ENCODE measurements at places on chromosomes 3 and 15.
A peak's percentile ranks its signal among the peaks of the same experiment; 100 is the strongest.

GRCh38 chr3:43319376-43319775 lies 33.0 kb downstream of the SNRK start:
- no peak for DNase-seq

DNA sequence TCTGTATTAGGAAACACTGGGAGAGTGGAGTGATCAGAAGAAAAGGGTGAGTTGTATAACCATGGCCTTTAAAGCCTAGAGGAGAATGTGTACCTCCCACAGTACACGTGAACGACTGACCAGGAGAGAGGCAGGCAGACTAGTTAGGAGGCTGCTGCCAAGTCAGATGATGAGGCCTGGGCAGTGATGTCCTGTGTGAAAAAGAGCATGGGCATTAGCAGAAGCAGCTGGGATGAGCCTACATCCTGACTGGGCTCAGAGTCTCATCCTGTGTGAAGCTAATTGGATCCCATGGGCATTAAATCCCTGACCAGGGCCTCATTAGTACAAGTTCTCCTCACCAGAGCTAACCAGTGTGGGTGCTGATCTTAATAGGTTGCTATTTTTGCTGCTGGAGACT lies 89.1 kb upstream of the SLC2A2 start:
- DNase-seq: no peak

GRCh38 chr3:33575311-33575710 lies 135.1 kb upstream of the UBP1 start:
- no peak for DNase-seq

DNA sequence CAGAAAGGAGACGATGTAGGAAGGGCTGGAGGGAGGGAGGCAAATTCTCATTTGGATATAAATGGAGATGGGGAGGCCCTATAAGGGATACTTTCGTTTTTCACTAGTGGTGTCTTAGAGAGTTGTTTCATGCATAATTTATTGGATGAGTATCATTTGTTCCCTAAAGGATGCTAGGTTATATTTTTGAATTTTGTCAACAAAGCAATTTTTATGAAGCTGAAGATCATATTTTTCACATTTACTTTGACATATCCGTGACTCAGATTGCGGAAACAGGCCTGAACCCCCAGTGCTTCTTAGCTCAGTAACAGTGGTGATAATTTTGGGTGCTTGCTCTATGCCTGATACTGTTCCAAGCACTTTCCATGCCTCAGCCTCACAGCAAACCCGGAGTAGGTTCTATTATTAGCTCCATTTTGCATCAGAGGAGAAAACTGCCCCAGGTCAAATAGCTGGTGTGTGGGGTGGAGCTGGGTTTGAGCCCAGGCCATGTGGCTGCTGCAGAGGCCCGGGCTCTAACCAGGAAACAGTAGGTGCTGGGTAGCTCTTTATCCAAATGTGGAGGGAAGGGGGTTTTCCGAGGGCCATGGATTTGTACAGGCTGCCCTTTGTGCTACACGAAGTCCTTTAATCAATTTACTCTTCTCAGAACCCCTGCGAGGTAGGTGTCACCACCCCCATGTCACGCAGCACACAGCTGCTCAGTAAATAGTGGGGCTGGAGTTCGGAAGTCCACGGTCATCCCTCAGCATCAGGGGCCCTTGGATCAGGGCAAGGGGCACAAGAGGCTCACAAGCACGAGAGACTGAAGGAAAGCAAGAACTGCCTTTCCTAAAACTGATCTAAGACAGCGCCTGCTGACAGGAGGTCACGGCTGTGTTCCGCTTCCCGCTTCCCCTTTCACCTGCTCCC lies 99.1 kb downstream of the SLC49A4 start:
- no peak for DNase-seq

DNA sequence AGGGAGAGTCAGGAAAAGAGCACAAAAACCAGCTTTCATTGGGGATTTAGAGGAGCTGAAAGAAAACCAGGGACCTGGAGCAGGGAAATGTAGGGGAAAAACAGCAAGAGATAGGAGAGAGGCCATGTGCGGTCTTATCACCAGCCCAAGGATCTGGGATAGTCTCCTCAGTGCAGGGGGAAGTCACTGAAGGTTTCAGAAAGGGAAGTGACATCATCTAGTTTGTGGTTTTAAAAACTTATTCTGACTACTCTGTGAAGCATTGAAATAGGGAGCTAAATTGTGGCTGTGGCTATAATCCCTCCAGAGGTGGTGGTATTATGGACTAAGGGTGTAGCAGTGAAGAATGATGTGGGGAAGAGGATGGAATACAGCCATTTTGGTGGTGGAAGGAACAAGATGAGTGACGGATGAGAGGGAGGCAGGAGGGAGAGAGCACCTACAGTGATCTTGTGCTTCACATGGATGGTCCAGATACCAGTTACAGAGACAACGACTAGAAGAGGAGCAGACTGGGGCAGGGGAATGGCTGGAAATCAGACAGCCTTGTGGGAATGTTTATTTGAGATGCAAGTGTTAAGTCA lies 72.7 kb downstream of the HMG20A start:
- peak; percentile 58 for DNase-seq

- no peak for DNase-seq
Measured at GRCh38 chr3:64379221-64379620, 154.0 kb upstream of the PRICKLE2 start.

DNA sequence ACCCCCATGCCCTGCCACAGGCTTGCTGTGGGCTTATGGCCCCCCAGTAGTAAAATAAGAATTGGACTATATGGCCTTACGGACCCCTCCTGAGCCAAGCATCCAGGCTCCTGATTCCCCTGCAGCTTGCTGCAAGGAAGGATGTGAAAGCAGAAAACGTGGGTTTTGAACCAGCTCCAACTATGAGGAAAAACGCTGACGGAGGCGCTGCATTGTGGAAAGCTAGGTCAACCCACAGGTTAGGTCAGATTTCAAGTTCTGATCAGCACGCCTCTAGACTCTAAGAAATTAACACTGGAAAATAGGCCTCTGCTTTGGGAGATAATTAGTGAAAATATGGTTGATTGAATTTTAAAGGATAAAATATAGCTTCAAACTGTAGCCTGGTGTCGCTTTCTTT lies 195.4 kb upstream of the HES1 start:
- no peak for DNase-seq

DNA sequence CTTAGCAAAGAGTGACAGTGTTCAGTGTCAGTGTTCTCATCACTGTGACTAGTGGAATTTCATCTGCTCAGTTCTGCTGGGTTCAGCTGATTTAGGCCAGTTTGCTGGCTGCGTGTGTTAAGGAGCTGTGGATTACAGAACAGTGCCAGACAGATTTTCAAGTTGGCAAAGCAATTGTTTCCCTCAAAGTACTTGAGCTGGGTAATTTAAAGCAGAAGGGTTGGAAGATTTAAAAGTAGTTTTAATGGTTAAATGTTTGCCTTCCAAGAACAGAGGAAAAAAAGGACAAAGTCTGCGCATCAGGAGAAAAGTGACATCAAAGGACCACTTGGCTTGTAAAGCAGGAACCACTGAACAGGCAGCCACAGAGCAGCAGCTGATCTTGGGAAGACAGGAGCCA lies 8.7 kb downstream of the ESYT3 start:
- DNase-seq: no peak

DNA sequence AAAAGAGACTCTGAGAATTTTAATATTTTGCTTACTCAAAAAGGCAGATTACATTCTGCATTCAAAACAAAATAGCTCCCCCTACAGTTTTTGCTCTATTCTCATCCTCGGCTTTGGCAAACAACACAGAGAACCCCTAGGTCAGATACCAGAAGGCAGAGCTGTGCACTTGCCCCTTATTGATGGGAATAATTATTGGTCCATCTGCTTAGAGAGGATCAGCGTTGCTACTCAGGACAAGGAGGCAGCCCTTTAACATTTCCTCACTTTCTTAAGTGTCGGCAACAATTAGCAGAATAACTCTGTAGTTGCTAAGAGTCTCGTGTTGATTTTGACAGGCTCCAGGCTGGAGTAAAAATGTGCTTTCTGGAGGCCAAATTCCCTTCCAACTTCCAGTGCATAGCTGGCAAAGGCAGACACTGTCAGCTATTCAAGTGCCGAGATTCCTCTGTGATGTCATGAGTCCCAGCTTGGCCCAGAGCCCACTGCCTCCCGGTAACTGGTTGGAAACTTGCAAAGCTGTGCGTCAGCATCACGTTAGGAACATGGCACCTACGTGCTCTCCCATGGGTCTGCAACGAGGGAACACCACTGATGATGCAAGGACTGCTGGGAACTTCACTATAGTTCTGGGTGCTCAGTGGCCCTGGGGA lies 482.7 kb upstream of the ADAMTS9 start:
- peak; percentile 87 for DNase-seq

- DNase-seq: no peak
Measured at GRCh38 chr15:101523560-101523940, 34.0 kb upstream of the PCSK6 start.

DNA sequence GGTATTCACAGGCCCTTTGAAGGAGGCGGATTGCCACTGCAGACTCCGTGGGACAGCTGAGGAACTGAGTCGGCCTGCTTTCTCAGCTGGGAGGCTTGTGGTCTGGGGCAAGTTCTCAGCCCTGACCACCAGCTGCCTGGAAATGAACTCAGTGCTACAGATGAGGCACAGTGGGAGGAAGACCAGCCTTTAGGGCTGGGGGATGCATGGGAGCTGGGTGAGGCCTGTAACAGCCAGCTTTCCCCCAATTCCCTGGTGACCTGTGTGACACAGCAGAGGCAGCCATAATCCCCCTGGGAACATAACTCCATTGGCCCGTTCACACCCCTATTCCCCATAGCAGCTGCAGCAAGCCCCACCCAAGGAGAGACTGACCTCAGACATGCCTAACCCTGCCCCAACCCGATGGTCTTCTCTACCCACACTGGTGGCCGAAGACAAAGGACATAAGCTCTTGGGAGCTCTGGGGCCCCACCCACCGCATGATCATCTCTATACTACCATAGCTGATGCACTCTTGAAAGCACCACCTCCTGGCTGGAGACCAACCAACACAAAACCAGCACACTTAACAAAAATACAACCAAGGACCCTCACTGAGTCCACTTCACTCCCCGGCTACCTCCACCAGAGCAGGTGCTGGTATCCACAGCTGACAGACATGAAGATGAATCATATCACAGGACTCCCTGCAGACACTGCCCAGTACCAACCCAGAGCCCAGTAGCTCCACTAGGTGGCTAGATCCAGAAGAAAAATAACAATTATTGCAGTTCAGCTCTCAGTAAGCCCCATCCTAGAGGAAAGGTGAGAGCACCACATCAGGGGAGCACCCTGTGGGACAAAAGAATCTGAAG lies 24.9 kb downstream of the ZMAT3 start:
- DNase-seq: no peak

- DNase-seq: no peak
Measured at GRCh38 chr15:97026781-97027180, 696.3 kb downstream of the NR2F2 start.

GRCh38 chr3:121869736-121870135 lies 24.5 kb upstream of the SLC15A2 start:
- DNase-seq: no peak

- no peak for DNase-seq
Measured at GRCh38 chr3:25723802-25724201, 59.1 kb upstream of the TOP2B start.

GRCh38 chr15:77085297-77085696 lies 14.4 kb upstream of the TSPAN3 start:
- DNase-seq: peak; percentile 64

DNA sequence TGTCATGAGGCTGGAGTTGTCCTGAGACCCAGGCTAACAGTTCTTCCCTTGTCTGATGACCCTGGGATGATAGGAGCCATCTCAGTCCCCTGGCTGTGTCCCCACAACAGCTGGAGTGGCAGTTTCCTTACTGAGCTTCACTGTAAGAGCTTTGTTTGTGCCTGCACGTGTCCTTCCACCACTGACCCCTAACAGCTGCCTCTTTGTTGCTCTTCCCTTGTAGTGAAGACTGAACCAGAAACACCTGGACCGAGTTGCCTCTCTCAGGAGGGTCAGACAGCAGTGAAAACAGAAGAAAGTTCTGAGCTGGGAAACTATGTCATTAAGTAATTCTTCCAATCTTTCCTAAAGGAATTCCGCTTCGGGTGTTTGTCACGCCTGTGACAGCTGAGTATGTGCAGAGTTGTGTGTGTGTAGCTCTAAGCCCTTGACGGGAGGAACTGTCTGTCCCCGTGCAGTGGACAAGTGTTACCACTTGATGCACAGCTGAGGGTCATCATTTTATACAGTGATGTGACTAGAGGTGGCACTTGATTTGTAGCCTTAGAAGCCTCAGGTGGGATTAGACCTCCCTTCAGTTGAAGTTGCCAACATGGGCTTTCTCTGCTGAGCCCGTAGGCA lies 25.0 kb downstream of the MAP6D1 start:
- no peak for DNase-seq

GRCh38 chr3:185114756-185115155 lies 38.1 kb downstream of the C3orf70 start:
- DNase-seq: no peak

DNA sequence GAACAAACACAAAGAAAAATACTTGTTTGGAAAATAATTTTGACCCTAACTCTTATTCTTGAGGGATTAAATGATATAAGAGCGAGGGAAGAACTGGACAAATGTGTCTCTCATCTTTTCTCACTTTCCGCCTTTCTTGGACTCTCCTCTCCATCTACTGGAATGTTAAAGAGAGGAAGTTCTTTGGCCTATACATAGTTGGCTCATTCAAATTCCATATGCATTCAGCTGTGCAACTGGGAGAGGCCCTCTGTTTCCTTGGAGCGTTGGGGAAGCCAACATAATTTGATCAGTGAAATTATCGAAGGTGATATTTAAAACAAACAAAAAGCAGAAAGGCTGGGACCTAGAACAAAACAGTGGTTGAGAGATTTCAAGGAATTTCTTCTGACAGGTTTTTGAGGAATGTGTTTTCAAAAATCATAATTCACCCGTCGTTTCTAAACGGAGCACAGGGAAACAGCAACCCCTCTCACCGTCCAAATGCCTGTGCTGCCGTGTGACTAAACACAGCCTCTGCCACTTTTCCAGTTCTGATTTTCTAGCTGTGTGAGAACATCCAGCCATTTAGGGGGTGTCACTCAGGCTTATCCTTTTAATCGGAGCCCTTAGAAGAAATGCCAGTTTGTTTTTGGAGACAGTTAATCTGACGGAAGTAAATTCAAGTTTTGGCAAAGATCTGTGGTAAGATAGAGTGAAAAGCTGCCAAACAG lies 489.9 kb downstream of the SOX2 start:
- DNase-seq: no peak

GRCh38 chr15:81024265-81024872 lies 23.6 kb downstream of the TLNRD1 start:
- no peak for DNase-seq

- DNase-seq: no peak
Measured at GRCh38 chr3:30826531-30826942, 67.9 kb downstream of the GADL1 start.

GRCh38 chr3:156742401-156742800 lies 68.0 kb downstream of the TIPARP start:
- no peak for DNase-seq

DNA sequence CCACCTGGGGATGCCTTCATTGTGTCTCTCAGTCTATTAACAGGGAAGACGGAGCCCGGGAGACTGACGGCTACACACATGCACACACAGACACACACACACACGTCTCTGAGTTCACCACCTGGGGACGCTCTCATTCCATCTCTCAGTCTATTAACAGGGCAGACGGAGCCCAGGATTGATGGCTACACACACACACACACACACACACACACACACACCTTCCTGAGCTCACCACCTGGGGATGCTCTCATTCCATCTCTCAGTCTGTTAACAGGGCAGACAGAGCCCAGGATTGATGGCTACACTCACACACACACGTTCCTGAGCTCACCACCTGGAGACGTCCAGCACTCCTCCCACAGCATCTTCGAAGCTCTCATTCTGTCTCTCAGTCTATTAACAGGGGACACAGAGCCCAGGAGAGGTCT lies 143.9 kb downstream of the OR4M2 start:
- DNase-seq: no peak

- DNase-seq: no peak
Measured at GRCh38 chr3:16186086-16186485, 11.6 kb downstream of the GALNT15 start.
